Activated naive CD4-positive, alpha-beta T cell treated with anti-CD3 and anti-CD28 coated beads, Interleukin-2, amount 50 U/mL, for 16 hours (primary cell): ENCODE measurements at places on chromosomes 2 and 18.

DNA sequence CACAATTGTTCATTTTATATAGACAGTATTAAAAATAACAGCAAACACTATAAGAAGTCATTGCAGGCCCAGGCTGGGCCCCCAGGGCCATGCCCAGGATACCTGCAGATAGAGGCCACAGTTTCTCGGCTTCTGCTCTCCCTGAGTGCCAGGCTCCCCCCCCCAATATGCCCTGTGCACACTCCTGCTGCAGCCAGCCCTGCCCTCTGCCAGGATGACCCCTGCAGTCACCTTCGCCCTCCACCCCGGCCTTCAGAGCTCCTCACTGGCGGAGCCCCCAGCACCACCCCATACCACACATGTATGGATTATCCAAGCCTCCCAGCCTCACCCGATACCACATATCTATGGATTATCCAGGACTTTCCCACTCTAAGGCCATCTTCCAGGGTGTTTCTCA lies 104.5 kb downstream of the TPO start:
- no peak for DNase-seq

- DNase-seq, result no peak
Observed at GRCh38 chr2:236317938-236318396, 53.8 kb upstream of the ASB18 start.

DNA sequence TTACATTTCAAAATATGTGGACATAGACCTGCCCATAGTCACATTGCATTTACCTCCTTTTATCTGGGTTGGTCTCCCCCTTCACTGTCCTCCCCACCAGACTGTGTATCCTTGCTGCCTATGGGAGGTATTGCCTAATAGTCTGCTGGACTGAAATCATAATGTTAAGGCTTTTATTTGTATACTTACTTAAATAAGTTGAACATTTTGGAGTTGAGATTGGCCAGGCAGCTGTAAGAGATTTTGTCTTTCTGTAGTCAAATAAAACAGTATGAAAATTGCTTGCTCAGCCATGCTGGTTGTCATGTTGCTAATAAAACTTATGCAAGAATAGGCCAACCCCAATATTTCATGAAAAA lies 280.9 kb downstream of the PTPRM start:
- no peak for DNase-seq

GRCh38 chr2:95179451-95179850 lies 13.8 kb downstream of the ZNF2 start:
- DNase-seq, result no peak

- no peak for DNase-seq
Observed at GRCh38 chr2:15648593-15649525, 57.2 kb downstream of the DDX1 start.

- no peak for DNase-seq
Observed at GRCh38 chr18:69626643-69627242, 226.1 kb downstream of the DOK6 start.

DNA sequence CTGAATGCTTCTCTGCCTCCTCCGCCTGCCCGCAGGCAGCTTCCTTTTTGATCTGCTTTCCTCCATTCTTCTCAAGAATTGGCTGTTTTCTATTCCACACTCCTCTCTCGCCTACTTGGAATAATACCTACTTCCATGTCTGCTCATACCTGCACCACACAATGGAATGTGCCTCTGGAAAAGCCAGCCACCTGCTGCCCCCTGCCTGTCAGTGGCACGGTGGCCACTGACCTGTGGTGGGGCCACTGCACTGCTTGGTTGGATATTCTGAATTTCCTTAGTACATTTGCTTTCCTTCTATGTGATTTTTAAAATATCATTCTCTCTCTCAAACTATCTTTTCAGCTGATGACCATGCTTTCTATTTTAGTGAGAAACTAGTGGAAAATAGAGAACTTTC lies 406.9 kb downstream of the DCDC2C start:
- no peak for DNase-seq

- no peak for DNase-seq
Observed at GRCh38 chr2:182050333-182051135, 64.9 kb downstream of the PPP1R1C start.

DNA sequence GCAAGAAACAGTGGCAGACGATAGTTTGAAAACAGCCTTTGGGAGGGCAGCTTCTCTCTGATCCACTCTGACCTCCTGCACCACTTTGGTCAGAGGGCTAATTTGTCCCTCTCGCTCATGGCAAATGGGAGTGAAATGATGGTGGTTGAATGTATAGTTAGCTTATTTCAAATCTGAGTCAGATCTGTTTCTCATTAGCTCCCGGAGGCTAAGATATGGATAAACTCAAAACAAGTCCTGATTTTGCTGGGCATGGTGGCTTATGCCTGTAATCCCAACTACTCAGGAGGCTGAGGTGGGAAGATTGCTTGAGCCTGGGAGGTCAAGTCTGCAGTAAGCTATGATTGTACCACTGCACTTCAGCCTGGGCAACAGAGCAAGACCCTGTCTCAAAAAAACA lies 145.0 kb downstream of the ALK start:
- no peak for DNase-seq

DNA sequence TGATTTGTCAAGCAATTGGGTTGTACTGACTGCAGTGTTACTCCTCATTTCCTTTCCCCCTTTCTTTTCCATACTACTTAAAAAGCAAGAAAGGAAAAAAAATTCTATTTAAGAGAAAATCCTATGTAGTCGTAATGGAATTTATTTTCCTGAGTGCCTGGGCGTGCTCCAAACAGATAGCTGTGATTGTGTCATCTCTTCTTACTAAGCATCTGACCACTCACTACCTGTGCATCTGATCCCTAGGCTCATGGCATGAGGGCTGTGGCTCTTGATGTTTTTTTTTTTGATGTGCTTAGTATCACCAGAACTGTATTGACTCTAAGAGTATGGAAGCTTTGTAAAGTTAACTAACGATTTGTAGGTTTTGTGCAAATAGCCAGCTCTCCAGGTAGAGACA lies 19.0 kb downstream of the CRIM1 start:
- DNase-seq, result no peak

GRCh38 chr2:96091141-96091710 lies 25.1 kb downstream of the ADRA2B start:
- DNase-seq, result no peak

GRCh38 chr2:86519349-86519748 lies 43.9 kb downstream of the CHMP3 start:
- DNase-seq, result no peak

- no peak for DNase-seq
Observed at GRCh38 chr2:86624267-86624547, 542 bp upstream of the RNF103 start.

GRCh38 chr2:28277466-28277865 lies 115.2 kb upstream of the FOSL2 start:
- DNase-seq, result no peak

DNA sequence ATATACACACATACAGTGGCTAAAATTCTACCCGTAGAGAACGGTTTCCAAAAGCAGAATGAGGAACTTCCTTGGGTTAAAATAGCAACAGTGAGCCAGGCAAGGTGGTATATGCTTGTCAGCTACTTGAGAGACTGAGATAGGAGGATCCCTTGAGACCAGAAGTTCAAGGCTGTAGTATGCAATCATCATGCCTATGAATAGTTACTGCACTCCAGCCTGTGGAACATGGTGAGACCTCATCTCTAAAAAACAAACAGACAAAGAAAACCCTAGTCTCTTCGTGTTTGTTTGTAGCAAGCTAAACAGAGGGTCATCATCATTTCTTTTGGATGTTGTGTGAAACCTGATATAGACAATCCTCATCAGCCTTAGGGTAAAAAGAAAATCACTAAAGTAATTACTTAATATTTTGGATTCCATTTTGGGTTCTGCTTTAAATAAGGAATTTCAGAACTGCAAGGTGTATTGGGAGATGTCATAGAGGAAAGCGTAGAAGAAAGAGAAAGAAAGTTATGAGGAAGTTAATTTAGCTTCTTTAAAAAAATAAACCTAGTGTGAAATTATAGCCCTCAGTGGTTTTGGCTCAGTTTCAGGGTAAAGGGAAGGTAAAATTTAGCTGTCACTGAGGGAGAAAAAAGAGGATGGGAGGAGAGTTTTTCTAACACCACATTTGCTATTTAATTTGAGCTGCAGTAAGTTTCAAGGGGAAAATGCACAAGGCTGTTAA lies 46.5 kb downstream of the PLEK start:
- DNase-seq, result no peak

GRCh38 chr2:196170213-196170605 lies 1.2 kb downstream of the STK17B start:
- DNase-seq, result peak; percentile 43

DNA sequence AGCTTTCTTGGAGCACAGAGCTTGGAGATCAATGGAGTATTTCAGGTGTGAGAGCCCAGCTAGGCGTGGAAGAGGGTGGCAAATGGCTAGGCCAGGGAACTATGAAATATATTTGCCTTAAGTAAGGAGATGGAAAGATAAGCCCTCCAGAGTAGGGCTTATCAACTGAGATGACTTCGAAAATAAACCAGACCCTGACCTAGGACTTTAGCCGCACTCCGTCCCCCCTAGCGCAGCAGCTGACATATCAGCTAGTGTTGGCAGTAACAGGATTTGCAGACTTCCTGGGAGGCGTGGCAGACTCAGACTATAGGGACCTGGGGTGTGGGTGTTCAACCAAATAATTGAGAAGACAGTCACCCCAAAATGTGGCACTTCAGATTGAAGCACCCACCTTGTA lies 127.7 kb upstream of the EPAS1 start:
- no peak for DNase-seq

DNA sequence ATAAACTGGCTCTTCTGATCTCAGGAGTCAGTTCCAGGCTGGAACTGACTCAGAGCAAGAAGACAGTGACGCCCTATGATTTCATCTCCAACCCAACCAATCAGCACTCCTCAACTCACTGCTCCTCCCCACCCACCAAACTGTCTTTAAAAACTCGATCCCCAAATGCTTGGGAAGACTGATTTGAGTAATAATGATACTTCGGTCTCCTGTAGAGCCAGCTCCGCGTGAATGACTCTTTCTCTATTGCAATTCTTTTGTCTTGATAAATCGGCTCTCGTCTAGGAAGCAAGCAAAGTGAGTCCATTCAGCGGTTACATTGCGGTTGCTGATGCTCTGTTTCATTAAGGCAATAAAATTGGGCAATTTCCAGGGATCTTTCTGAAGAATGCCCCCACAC lies 1025.3 kb upstream of the CNTNAP5 start:
- DNase-seq, result no peak

GRCh38 chr2:3007135-3007534 lies 370.5 kb downstream of the EIPR1 start:
- no peak for DNase-seq

- no peak for DNase-seq
Observed at GRCh38 chr2:234719116-234719716, 222.3 kb upstream of the ARL4C start.

GRCh38 chr2:37664231-37664643 lies 7.2 kb downstream of the CDC42EP3 start:
- DNase-seq, result no peak

DNA sequence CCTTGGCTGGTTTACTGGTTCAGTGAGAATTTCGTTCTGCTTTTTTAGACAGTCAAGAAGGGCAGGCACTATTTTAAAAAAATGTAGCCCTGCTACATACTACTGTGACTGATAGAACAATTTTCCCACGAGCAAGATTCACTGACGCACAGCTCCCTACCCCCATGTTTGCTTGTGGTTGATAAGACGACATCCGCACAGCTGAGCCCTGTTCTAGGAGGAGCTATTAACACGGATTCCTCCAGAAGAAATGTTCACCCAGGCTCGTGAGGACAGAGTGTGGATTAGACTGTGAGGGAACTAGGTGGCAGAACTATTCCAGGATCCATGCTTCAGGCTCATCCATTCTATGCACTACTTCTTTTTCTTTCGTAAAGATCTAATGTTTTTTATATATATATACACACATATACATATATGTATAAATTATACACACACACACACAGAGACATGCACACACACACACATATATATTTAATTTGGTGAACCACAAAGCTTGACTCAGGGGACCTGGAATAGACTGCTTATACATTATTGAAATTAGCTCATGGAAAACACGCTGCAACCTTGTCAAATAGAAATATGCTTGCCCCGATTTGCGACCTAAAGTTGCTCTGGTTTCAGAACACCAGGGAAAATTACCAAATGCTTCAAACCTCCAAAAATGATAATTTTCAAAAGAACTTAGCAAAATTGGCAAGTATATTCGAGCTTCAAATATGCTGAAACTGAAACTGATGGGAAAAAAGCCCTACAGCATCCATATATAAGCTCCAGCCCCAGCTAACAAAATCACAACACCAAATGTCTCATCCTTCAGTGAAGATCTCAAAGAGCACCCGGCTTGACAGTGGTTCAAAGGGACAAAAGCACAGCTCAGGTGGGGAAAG lies 370.4 kb downstream of the SOCS6 start:
- DNase-seq, result peak; percentile 43

DNA sequence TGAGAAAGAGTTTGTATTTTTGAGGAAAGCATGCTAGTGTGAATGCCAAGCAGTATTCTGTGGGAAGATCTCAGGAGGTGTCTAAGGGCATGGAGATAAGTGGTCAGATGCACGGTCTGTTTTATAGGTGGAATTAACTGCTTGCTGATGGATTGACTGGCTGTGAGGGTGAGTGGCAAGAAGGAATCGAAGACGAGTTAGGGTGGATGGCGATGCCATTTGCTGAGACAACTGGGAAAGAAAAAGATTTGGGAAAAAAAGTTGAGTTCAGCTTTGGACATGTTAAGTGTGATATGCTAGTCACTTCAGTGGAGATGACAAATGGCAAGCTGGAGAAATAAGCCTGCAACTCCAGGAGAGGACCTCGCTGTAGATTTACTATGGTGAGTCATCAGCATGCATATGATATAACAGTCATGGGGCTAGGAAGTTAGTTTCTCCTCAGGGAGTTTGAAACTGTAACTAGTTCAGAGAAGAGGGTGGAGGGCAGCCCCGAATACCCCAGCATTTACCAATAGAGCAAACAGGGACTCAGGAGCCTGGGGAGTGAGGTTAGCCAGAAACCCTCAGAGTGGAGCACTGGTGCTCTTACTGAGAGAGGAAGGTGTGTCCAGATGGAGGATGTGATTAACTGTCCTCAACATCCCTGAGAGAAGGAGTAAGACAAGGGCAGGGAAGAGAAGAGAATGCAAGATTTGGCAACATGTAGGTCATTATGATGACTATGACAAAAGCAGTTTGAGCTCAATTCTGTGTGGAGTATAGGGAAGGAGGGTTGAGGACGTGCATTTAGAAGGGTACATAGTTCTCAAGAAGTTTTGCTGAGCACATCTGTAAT lies 2.0 kb upstream of the HK2 start:
- no peak for DNase-seq

DNA sequence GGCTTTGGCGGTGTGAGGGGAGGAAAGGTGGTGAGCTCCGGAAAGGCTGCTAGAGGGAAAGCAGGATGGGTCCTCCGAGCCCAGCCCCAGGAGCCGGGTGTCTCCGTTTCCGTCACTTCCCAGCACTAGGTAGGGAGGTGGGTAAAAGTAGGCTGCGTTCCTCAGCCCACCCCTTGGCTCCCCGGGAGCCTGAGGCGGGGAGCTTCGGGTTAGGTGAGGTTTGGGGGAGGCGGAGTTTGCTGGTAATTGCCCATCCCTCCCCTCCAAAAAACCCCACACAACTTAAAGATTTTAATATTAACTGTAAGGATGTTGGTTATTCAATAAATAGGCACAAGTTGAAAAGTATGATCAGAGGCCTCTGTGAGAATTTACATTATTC lies 552 bp upstream of the ATF2 start:
- no peak for DNase-seq
